ENCODE measurements at places on chromosomes 2 and 18. TPM values are rescaled to one million over a fixed set of nuclear protein-coding genes. Genes with fewer than 3 reads are reported as not detected.

- DNase-seq, result no peak
Observed at GRCh38 chr18:52289392-52289791, 50.6 kb upstream of the DCC start.

- DNase-seq, result no peak
Observed at GRCh38 chr18:10139783-10140410, 226.1 kb downstream of the VAPA start.

- no peak for DNase-seq
Observed at GRCh38 chr2:159075727-159076126, 107.3 kb downstream of the TANC1 start.

DNA sequence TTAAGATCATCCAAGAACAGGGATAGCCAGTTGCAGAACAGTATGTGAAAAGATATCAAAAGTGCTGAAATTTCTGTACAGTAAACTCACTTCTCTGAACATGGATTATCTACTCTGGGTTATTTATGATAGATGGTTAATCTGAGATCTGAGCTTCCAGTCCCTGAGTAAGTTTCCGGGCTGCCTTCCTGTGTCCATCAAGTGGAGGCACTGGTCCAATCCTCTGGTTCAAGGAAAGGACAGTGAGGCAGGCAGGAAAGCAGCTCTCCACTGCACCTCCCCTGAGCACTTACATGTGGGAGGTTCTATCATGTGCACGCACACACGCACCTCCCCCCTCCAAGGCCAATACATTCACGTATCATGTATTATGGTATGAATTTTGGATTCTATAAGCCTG is 32.5 kb downstream of the GPR45 start:
- DNase-seq, result no peak

GRCh38 chr18:25795213-25795612 is 295.2 kb downstream of the SS18 start:
- no peak for DNase-seq

DNA sequence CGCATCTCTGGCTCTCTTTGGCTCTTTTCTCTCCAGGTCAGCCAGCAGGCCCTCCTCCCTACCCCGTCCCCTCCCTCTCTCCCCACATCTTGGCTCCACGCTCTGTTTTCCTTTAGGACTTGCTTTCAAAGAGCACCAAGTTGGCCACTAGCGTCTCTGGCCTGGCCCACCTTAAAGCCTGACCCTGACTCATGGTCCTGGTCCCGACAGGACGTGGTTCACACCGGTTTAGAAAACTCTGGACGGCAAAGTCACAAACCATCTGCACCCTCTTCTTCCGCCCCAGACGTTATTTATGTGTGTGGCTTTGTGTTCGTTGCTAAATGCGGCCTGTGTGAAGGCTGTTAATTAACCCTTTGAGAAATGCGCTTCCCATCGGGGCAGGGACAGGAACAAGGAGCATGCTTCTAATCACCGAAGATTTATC is 169.0 kb upstream of the HAAO start:
- peak; percentile 53 for DNase-seq

DNA sequence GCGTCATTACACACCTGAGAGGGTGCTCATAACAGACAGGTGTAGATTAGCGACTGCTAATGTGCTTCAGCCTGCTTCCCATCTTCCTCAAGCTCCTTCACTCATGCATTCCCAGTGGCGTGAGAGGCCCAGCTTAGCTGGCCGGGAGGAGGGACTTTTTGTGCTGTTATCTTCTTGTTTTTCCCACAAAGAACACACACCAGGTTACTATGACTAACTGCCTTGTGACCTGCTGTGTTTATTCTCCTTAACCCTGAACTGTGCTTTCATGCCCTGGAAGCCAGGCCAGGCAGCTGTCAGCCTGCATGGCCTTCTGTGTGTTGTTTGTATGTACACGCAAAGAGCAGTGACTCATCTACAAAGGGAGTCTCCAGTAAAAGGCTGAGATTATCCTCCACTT is 143.8 kb downstream of the PIEZO2 start:
- DNase-seq, result no peak

Gene MYO5B
- total RNA-seq, result 0.72 TPM

Gene SLC8A1
- 791 TPM for total RNA-seq

Gene NABP1
- total RNA-seq, result 5.8 TPM

Gene IMP4
- 66.2 TPM for total RNA-seq

Gene COQ10B
- total RNA-seq, result 44.1 TPM
